Stimulated activated CD8-positive, alpha-beta memory T cell treated with anti-CD3 and anti-CD28 coated beads, Interleukin-4, amount 100 ng/mL, for 4 hours (primary cell): ENCODE measurements at places on chromosomes 13 and 19.
A peak's percentile ranks its signal among the peaks of the same experiment; 100 is the strongest.

DNA sequence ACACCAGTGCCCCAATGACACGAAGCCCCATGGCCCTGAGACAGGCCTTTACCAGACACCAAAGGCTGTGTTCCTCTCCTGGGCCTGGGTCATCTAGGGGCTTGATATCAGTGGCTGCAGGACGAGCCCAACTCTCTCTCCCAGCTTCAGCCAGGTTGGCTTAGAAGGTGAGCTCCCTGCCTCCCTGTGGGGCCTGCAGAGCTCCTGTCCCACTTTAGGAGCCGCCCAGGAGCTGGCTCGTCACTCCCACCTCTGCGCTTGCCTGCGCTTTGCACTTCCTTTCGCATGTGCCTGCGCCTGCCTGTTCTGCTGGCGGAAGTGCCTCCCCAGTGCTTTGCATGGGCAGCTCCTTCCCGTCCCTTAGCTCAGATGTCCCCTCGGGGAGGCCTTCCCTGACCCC, 4.9 kb downstream of the CALM3 start:
- DNase-seq: no peak

DNA sequence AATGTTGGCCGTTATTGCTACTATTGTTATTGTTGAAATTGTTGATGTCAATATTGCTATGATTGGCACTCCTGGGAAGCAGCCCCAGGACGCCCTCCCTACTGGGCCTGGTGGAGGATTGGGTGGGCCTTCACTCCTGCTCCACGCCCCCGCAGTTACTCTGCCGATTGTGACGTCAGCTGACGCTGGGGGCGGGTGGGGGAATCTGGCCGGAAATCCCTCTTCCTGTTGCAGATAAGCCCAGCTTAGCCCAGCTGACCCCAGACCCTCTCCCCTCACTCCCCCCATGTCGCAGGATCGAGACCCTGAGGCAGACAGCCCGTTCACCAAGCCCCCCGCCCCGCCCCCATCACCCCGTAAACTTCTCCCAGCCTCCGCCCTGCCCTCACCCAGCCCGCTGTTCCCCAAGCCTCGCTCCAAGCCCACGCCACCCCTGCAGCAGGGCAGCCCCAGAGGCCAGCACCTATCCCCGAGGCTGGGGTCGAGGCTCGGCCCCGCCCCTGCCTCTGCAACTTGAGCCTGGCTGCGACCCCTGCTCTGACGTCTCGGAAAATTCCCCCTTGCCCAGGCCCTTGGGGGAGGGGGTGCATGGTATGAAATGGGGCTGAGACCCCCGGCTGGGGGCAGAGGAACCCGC, at the start of gene ETV2:
Gene ETV2, plus strand, starts transcription at position 231 of the 637 bp plus-strand sequence. CDS start 716 bp downstream, outside the sequence.
- peak; percentile 56 for DNase-seq

DNA sequence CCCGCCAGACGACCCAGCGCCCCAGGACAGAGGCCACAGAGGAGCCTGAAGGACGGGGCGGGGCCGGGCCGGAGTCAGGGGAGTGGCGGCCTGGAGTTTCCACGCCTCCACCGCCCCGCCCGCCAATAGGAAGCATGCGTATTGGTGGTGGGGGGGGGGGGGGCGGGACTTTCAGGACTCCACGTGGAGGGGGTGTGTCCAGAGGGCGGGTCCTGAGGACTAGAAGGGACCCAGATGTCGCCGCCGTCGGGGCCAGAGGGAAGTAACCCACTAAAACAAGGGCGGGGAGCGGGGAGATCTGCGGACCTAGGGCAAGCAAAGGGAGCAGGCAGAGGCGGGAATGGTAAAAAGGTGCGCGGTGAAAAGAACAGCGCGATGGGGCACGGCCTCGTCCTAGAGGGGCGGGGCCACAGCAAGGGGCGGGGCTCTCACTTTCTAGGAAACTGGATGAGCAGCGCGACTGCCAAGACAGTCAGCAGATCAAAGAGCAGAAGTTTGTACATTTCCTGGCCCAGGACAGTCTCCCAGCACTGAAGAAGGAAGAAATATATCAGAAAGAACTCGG, 2.8 kb upstream of the LENG1 start:
- DNase-seq: peak; percentile 61

- DNase-seq: no peak
Observed at GRCh38 chr13:50412046-50412617, 396.9 kb downstream of the KCNRG start.

GRCh38 chr19:6737873-6738786, 750 bp upstream of the GPR108 start:
- peak; percentile 60 for DNase-seq

DNA sequence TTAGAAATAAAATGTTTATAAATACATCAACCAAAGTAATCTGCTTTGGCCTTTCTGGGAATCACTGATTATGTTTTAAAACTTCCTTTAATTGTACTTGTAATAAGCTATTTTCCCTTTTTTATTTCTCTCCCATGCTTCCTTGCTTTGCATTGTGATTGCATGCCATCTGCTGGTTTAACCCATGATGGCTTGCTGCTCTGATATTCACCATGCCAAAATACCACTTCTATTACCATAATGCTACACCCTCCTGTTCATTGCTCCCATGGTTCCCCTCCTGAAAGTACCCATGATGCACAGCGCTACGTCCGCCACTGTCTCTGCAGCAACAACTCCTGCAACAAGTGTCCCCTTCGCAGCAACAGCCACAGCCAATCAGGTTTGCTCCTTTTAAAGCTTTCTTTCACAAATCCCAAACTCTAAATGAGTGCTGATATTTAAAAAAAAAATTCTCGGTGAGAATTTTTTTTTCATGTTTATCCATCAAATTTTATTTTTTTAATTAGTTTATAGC, 67.7 kb upstream of the RAP2A start:
- no peak for DNase-seq

DNA sequence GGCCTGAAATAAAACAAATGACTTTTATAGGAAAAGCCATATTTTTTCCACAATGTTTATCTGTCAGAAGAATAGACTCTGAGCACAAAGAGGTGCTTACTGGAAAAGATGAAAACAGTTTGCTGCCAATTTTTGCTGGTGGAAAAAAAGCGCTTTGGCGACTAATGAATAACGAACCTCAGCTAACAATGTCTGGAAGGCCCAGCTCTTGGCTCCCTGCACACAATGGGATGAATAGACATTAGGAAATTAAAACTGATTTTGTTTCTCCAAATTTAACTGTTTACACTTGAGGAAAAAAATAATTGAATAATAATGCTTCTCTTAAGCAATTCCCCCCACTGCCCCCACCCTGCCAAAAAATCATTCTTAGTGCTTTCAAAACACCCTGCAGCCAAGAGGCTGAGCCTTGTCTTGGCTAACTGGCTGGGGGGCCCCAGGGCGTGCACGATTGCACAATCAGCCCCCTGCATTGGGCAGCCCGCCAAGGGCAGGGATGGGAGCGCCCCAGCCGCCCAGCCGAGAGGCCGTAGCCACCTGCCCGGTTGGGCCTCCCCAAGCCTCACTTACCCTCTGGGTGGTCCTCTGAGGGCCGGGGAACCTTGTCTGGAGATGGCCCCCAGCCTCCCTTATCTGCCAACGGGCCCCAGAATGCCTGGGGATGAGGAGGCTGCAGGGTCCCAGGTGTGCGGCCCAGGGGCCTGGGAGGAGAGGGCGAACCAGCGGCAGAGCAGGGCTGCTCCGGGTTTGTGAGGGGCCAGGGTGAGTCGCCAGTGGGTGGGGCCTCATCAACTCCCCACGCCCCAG, 16.8 kb downstream of the CEBPG start:
- no peak for DNase-seq

DNA sequence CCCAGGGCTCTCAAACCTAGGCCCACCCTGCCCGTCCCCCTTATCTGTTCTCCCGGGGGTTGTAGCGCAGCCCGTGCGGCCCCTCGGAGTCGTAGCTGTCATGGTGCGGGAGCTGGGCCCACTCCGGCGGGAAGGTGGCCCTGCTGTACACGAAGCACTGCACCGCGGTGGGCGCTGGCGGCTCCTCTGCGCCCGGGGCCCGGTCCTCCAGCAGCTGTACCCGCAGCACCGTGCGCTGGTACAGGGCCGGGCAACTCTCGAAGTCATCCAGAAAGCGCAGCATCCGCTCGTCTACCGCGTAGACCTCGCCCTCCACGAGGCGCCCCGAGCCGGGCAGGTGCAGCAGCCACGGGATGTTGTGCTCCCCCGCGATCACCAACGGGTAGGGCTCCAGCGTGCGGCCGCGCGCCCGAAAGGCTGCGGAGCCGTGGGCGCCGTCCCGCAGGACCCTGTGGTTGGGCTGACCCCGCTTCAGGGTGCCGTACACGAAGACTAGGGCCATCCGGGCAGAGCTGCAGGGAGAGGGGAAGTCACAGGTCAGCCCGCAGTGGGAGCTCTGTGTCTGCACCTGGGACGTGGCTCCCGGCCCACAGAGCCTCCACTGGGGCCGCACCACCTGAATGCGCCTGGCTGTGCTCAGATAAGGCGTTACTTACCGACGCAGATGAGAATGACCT, 56.4 kb downstream of the GGACT start:
- no peak for DNase-seq

DNA sequence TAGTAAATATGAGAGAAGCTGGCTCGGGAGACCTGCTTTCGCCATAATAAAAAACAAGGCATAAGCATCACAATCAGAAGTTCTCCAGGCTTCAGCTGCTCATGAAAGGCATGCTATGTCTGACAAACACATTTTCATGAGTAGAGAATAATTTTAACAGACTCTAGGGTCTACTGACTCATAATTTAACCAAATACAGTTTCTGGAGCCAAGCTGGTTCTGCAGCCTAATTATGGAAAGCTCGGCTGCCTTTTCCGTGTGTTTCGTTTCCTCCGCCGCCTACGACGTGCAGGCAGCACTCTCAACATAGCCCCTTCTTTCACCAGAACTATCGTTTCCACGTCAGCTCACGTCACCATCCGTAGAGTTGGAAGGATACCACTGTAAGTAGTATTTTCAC, 5.7 kb downstream of the MCF2L start:
- DNase-seq: no peak

DNA sequence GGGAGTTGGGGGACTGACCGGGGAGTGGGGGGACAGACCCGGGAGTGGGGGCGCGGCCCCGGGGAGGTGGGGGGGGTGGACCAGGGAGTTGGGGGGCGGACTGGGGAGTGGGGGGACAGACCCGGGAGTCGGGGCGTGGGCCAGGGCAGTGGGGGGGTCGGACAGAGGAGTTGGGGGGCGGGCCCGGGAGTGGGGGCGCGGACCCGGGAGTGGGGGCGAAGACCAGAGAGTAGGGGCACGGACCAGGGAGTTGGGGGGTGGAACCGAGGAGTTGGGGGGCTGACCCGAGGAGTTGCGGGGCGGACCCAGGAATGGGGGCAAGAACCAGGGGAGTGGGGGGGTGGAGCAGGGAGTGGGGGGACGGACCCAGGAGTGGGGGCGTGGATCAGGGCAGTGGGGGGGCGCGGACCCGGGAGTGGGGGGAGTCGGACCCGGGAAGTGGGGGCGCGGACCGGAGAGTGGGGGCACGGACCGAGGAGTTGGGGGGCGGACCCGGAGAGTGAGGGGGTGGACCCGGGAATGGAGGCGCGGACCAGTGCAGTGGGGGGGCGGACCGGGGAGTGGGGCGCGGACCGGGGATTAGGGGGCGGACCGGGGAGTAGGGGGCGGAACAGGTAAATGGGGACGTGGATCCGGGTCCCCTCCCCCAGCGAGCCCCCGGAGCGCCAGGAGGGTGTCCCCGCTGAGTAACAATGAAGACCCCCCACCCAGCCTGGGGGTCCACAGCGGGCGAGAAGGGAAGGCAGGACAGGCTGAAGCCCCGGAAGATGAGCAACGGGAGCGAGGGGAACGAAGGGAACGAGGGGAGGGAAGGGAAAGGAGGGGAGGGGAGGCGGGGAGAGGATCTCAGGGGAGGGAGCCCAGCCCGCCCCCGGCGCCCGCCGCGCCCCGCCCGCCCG, 589 bp downstream of the R3HDM4 start:
- no peak for DNase-seq

GRCh38 chr13:109100705-109101304, 471.4 kb downstream of the MYO16 start:
- no peak for DNase-seq

- no peak for DNase-seq
Observed at GRCh38 chr19:39070888-39071287, 13.3 kb upstream of the ACP7 start.

- no peak for DNase-seq
Observed at GRCh38 chr13:97492257-97492656, 58.3 kb downstream of the RAP2A start.

- DNase-seq: peak; percentile 30
Observed at GRCh38 chr19:17522988-17523872, 11.8 kb downstream of the PGLS start.

DNA sequence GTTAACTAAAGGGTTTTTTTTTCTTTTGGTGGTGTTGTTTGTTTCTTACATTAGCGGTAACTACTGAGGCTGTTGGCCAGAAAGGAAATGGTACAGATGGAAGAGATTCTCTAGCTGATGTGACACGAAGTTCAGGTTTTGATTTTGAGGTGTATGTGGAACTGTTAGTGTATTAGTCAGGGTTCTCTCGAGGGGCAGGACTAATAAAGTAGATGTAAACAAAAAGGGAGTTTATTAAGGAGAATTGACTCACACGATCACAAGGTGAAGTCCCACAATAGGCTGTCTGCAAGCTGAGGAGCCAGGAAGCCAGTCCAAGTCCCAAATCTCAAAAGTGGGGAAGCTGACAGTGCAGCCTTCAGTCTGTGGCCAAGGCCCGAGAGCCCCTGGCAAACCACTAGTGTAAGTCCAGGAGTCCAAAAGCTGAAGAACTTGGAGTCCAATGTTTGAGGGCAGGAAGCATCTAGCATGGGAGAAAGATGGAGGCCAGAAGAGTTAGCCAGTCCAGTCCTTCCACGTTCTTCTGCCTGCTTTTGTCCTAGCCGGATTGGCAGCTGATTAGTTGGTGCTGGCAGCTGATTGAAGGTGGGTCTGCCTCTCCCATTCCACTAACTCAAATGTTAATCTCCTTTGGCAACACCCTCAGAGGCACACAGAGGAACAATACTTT, 577.6 kb downstream of the EFNB2 start:
- DNase-seq: no peak

GRCh38 chr13:32947411-32948276, 68.6 kb upstream of the KL start:
- DNase-seq: no peak

- no peak for DNase-seq
Observed at GRCh38 chr19:7730286-7731217, 1.4 kb downstream of the CLEC4G start.

DNA sequence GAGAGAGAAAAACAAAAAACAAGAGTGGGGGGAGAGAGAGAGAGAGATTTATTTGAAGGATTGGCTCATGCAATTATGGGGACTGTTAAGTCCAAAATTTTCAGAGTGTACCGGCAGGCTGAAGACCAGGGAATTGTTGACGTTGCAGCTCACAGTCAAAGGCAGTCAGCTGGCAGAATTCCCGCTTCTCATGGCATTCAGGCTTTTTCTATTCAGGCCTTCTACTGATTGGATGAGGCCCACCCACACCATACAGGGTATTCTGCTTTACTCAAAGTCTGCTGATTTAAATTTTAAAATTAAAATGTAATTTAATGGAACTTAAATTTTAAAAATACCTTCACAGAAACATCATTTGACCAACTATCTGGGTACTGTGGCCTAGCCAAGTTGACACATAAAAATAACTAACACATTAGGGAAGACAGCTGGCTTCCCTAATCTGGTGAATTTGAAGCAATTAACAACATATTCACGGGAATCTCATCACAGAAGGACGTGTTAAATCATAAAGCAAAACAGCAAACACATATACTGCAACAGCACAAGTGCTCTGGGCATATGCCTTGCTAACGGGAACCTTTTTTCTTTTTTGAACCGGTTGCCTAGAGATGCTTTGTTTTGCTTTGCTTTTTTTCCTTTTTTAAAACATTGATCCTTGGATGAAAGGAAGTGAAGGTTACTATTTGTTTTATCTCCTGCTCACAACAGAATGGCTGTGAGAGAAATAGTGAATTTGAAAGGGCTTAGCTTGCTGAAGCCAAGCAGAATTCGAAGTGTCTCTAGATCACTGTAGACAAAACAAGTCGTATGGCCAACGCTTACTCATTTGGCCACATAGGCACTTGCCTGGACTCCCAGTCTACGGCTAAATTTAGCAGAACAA, 505.1 kb downstream of the IRS2 start:
- no peak for DNase-seq

GRCh38 chr19:54325194-54325621, 12.2 kb upstream of the LILRA5 start:
- DNase-seq: peak; percentile 35
